CD4-positive, alpha-beta memory T cell (primary cell): ENCODE measurements at places on chromosomes 3 and 15. TPM values are rescaled to one million over a fixed set of nuclear protein-coding genes. Genes with fewer than 3 reads are reported as not detected.

DNA sequence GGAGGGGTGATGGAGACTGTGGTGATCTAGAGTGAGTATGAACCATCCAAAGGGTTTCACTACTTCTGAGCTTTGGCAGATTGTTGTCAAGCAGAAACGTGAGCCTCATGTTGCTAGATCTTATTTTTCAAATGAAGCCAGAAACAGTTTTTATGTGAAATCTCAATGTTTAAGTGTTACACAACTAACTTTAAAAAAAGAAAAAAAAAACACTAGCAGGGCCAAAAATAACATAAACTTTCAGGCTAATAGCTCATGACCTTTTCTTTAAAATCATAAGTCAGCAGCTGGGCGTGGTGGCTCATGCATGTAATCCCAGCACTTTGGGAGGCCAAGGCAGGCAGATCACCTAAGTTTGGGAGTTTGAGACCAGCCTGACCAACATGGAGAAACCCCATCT is 2.1 kb upstream of the HTR3D start:
- no peak for DNase-seq

DNA sequence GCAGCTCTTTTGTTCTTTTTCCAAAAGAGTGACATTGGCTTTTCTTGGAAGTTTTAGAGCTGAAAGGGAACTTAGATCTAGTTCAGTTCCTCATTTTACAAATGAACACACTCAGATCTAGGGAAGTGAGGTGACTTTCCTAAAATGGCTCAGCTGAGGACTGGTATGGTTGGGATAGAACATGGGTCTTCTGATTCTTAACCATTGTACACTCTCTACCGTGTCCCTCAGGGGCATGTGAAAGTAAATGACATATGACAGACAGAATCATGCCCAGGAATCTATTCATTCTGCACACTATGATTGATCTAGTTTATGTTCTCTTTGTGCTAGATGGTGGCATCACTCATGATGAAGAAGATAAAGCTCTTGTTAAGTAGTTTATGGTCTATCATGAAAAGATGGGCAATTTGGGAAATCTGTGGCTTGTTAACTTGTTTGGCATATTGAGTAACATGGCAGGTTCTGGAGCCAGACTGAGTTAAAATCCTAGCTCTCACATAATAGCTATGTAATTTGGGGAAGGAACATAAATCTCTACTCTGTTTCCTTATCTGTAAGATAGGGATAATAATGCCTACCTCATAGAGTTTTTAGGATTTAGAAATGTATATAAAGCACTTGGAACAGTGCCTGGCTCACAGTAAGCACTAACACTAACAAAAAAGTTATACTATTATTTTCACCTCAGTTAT is 30.9 kb downstream of the UBE2E1 start:
- no peak for DNase-seq

Gene LINGO1
- polyA plus RNA-seq: not detected

GRCh38 chr3:14415501-14415900 is 13.1 kb downstream of the SLC6A6 start:
- DNase-seq: no peak

DNA sequence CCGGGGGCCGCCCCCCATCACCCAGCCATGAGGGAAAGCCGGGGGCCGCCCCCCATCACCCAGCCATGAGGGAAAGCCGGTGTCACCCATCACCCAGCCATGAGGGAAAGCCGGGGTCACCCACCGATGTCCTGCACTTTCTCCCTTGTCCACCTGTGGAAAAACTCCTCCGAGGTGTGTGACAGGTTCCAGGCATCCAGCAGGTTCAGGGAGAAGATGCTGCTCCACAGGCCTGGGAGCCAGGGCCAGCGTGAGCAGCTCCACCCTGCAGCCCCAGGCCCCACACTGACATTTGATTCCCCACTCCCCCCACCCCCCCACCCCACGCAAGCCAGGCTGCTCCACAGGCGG is 15.5 kb upstream of the EHD4 start:
- no peak for DNase-seq

DNA sequence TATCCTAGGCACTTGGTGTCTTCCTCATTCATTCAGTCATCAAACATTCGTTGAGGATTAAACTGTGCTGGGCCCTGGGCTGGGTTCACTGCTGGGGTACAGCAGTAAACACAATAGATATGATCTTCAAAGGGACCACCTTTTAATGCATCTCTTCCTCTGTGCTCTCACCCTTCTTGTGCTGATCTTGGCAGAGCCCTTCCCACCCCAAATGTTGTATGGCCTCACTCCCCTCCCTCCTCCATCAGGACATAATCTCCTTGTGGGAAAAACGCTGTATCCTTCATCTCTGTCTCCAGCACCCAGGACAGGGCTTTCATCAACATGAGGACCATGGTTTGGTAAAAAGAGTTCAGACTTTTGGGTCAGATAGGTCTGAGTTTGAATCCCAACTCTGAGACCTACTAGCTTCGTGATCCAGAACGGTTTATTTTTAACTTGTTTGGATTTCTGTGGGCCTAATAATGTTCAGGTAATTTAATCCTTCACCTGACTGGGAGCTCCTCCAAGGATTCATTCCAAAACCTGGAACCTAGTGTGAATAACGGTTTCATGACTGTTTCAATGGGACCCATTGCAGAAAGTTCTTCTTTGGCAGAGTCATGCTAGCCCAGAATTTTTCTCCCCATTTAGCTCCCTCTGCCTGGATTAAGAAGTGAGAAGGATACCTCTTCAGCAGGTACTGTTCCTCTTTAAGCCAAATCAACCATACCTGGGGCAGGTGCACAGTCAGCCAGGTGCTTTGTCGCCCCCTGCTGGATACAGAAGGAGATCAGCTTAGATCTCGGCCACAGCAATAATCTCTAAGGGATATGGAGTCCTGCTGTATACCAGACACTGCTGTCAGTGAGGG is 5.2 kb upstream of the WNT7A start:
- DNase-seq: peak; percentile 77

Gene SLITRK3
- not detected for polyA plus RNA-seq

- DNase-seq: no peak
Measured at GRCh38 chr3:87420171-87420570, 143.8 kb upstream of the POU1F1 start.

DNA sequence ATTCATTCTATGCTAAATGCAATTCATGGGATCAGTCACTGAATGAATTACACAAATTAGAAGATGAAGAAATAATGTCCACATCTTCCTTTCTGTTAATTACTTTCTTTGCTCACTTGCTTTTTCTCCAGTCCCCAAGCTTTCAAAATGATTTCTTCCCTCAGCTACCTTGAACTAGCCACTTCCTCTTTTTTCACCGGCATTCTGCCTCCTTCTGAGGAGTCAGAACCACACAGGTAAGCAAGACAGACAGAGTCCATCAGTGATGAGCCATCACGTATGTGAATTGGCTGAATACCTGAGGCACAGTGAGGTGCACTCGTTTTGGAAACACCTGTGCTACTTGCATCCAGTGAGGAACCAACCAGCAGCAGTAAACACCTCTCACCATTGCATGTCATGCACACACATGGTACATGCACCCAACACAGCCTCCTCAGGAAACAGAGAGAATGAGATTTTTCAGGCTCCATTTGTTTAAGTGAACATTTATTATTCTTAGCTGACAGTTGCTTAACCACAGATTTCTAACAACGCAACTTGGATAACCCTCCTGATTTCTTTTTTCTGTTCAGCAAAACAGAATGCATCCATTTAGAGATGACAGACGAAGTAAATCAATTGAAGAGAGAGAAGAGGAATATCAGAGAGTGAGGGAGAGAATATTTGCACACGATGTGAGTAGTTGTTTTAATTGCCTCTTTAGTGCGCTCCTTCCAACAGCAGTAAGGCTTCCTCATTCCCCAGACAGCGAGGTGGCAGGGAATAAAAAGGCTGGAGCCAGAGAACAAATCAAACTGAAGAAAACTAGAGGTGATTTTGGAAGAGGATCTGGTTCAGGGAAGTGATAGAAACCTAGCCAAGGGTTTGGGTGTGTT is 69.3 kb downstream of the ARPP21 start:
- no peak for DNase-seq

- no peak for DNase-seq
Measured at GRCh38 chr3:168141405-168141998, 45.8 kb upstream of the GOLIM4 start.

DNA sequence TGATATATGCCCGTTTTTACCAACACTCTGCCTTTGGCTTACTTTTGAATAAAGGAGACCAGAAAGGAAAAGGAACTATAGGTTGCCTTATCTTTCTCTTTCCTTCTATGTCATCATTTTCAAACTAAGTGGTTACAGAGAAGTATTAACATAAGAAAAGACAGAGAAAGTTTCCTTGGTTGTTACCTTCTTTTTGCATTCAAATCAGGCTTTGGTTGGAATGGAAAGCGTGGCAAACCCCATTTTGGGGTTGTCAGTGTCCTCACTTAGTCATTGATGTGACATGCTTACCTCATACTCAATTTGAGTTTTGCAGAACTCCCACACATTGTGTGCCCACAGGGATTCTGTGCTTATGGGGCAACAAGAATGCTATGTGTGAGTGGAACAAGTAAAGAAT is 3.7 kb upstream of the THRB start:
- DNase-seq: no peak

- DNase-seq: no peak
Measured at GRCh38 chr15:92880796-92881195, 19.3 kb upstream of the CHD2 start.

GRCh38 chr3:190542846-190543245 is 29.0 kb downstream of the IL1RAP start:
- no peak for DNase-seq

Gene ISLR
- not detected for polyA plus RNA-seq

Gene THAP10
- polyA plus RNA-seq: 0.12 TPM
